Cerebellar nuclear complex (tissue), 1 donor: ENCODE measurements at places on chromosomes 6 and 20.
A peak's percentile ranks its signal among the peaks of the same experiment; 100 is the strongest.

- no peak for DNase-seq
Observed at GRCh38 chr6:68134796-68135195, 500.3 kb upstream of the ADGRB3 start.

GRCh38 chr6:89007209-89008000, 44.0 kb upstream of the RNGTT start:
- no peak for DNase-seq

DNA sequence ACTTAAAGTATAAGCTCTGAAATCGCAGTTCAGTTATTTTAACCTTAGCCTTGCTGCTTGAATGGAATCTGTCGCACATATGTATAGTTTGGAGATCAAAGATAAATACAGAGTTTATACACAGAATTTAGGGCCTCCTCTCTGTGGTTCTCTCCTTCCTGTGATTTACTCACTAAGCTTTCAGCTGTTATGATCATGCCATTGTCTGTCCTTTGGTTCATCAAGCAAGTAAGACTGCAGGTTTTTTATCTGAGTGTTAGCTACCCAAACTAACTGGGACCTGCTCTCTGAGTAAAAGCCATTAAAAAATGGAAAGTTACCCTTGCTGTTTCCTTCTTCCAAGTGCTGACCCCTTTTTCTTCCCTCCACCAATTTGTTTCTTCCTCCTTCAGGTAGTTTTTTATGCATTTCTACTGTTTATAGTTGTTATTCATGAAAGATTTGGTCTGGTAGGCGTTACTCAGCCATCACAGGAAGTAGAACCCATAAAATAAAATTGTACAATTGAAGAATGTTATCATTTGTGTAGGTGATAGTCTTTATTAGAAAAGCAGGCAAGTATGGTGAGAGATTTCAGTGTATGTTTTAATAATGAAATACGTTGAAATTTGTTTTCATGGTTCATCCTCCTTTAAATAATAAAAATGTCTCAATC, 33.7 kb upstream of the SUMO4 start:
- no peak for DNase-seq

DNA sequence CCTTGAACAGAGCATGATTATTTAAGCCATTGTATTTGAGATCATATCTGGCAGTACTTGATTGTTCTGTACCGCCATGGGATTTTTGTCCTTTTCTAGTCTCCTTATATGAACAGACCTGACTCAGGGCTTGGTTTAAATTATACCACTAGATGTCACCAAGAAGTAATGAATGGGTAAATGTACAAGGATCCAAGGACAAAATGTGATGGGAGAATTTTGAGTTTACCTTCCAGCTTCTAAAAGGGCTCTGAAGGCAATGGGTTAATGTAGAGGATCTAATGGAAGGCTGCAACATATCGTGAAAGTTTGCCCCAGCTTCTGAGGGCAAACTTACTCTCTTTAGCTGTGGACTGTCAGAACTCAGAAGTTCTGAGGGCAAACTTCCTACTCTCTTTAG, 12.0 kb downstream of the RNF8 start:
- DNase-seq: no peak

GRCh38 chr6:109221543-109222195, 126.4 kb downstream of the CEP57L1 start:
- no peak for DNase-seq

- no peak for DNase-seq
Observed at GRCh38 chr20:57570920-57571319, 10.0 kb downstream of the PCK1 start.

- no peak for DNase-seq
Observed at GRCh38 chr6:154773610-154774089, 40.4 kb downstream of the SCAF8 start.

DNA sequence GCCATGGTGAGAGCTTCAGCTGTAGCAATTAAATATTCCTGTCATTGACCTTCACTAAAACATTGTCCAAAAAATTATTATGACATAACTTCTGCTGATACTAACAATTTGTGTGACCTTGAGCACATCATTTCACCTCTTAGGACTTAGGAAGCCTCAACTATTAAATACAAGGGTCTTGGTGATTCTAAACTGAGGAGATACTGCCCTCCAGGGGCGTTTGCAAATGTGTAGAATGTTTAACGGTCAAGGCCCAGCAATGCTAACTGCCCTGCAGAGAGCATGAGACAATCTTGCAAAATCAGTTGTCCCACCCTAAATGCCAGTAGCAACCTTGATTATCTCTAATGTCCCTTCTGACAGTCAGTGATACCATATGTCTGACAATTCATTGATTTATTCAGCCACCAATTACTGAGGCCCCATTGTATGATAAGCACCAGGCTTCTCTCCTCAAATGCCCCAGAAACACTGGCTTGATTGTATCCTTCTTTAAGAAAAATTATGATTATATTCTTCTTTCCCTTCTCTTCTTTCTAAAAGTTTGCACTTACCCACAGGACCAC, 284.1 kb upstream of the PLN start:
- no peak for DNase-seq

GRCh38 chr6:117600008-117600743, 2.1 kb downstream of the GOPC start:
- DNase-seq: no peak

DNA sequence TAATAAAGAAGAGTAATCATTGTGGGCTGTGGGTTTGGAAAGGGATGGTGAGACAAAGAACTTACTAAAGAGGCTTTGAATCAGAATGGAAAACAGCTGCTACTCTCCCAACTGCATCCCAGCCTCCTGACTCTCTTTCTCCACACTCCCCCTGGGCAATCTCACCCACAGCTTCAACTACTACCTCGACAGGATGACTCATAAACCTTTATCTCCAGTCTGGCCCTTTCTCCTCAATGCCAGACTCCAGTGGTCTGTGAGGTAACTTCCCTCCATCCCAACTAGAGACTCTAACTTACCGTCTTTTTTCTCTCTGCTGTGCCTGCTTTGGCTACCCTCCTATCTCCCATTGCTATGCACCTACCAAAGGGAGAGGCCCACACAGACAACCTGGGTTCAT, 135.3 kb upstream of the RREB1 start:
- DNase-seq: no peak

GRCh38 chr6:121549736-121550135, 114.3 kb downstream of the GJA1 start:
- no peak for DNase-seq

DNA sequence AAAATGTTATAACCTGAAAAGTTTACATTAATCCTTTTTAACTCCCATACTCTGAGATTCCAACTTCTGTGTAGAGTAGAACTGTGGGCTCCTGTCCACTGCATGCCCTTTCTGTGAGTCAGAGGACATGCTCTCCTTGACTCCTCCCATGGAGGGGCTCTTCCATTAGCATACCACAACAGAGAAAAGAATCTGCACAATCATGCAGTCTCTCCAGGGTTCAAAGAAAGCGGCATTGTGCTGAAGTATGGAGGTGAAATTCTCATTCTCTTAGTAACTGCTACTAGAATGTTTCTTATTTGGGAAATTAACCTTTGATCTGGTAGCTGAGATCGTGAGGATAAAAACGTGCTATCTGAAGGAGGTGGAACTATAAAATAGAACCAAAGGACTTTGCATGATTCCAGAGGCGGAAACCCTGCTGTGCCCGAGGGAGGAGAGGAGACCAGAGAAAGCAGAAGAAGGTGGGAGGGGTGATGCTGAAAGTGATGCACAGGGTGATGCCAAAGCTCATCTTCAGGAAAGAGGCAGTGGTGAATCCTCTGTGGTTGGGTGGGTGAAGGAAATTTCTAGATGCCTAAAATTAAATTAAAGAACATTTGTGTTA, 202.2 kb upstream of the PCSK2 start:
- DNase-seq: no peak

DNA sequence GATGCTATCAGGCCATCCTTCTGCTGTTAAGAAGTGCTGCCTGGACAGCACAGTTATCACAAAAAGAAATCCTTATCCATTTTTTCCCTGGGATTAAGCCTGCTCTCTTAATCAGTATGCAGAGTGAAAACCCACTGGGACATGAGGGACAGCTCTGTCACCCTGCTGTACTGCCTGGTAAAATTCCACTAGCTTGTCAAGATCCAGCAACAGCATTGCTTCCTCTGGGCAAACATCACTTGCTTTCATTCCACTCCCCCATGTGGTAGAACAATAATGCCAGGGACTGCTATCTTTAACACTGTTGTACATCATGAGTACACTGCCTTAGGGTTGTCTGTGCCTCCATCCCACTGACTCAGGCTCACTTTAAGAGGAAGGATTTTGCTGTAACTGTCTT, 331.3 kb downstream of the KIF16B start:
- DNase-seq: no peak

DNA sequence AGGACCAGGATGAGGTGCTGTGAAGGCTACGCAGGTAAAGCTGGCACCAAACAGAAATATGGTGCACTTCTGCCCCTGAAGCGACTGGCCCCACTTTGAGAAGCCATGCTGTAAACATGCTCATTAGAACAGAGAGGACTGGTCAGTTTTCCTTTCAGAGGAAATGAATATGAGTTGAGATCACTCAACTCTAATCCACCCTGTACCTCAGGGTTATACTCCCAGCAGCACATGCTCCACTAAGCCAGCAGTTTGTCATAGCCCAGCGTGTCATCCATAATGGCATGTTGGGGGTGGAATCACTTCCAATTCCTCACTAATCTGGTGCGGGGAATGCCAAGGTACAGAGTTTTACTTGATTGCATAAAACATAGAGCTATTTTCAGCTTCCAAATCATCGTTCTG, 98.1 kb downstream of the HIVEP2 start:
- no peak for DNase-seq

GRCh38 chr6:121951918-121952379, 447.5 kb upstream of the HSF2 start:
- no peak for DNase-seq

DNA sequence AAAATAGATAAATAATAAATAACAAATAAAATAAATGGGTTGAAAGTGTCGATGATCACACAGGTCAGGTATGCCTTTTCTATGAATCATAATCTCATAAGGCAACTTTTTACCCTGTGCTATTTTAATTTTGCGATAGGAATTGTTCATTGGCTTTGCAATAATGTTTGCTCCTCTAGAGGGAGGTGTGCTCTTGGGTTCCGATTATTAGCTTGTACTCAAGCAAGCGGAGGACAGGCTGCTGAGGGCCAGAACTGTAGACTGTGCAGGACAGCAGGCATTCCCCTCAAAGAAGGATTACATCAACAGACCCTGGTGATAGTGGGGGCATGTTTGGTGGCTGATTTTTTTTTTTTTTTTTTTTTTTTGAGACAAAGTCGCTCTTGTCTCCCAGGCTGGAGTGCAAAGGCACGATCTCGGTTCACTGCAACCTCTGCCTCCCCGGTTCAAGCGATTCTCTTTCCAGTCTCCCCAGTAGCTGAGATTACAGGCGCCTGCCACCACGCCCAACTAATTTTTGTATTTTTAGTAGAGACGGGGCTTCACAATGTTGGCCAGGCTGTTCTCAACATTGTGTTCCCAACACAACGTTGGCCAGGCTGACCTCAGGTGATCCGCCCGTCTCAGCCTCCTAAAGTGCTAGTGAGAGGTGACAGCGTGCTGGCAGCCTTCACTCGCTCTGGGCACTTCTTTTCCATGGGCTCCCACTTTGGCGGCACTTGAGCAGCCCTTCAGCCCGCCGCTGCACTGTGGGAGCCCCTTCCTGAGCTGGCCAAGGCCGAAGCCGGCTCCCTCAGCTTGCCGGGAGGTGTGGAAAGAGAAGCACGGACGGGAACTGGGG, 35.6 kb downstream of the RIOK1 start:
- no peak for DNase-seq

- DNase-seq: peak; percentile 12
Observed at GRCh38 chr6:149897015-149897697, 757 bp downstream of the RAET1E start.

DNA sequence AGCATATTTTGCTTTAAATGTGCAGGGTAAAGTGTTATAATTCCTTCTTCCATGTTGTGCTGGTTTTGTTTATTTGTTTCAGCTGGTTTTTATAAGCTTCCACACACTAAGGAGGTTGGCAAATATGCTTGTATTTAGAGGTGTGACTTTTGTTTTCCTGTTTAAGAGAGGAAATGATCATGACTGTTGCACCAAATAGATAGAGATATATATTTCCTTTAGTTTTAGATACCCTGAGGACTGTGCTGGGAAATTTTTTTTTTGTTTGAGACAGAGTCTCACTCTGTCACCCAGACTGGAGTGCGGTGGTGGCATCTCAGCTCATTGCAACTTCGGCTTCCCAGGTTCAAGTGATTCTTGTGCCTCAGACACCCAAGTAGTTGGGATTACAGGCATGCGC, 5.8 kb downstream of the TBPL1 start:
- no peak for DNase-seq

DNA sequence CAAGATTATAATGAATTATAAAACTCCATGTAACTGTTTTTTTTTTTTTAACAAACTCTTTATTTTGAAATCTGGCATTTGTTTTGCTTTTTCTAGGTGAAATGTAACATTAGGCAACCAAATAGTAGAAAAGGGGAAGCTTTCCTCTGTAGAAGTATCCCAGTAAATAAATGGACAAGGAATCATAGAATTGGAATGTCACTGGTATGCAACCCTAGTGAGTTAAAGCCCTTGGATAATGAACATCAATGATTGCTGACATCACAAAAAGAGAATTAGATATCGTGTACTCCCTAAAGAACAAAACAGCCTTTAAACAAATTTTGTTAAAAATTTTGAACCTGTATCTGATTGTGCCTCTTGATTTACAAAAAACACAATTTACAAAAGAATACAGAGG, 93.9 kb upstream of the OGFRL1 start:
- DNase-seq: no peak

- DNase-seq: no peak
Observed at GRCh38 chr20:57663681-57664451, 43.6 kb upstream of the ZBP1 start.

DNA sequence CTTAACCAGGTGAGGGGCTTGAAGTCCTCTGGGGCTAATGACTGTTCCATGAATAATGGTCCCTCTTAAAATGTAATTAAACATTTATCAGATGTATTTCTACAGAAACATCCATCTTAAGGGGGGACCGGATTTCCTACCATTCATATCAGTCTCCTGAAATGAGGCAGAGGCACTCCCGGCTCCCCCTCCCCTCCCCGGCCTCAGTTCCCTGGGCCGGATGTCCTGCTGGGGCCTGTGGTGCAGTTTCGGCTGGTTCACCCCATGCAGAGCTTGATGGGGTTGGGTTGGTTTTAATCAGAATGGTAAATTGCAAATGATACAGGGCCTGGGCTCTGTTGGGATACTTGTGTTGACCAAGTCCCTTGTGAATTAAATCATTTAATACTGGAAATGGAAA, 349.4 kb downstream of the PREX1 start:
- no peak for DNase-seq
